ENCODE measurements at places on chromosomes 4 and X.

- no peak for DNase-seq
Observed at GRCh38 chr4:22465996-22466395, 49.9 kb downstream of the ADGRA3 start.

- no peak for DNase-seq
Observed at GRCh38 chrX:15601932-15602331, 1.2 kb upstream of the ACE2 start.

GRCh38 chrX:19705196-19705769, 182.1 kb downstream of the SH3KBP1 start:
- no peak for DNase-seq

DNA sequence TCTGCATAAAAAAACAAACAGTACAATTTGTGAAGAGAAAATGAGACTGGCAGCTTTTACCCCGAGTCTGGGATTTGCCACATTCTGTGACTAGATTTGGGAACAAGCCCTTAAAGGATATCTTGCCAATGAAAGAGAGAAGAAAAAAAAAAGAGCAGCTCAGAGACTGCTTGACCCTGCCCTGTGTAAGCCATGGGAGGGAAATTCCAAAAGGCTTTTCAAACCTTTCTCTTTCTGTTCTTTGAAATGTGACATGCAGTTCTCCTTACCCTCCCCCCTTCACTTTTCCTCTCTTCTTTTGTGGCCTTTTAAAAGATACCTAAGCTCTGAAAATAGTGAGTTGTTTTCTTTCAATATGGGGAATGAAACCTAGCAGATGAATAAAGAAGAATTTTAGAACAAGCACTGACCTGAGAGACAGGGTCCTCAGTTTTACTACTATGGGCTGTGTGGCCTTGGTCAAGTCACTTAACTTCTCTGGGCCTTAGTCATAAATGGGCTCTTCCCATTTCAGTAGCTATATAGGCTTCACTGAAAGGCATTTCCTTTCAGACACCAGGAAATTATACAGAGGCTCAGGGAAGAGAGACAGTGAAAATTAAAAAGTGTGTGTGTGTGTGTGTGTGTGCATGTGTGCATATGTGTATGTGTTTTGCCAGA, 5.1 kb downstream of the CCDC160 start:
- no peak for DNase-seq

GRCh38 chr4:36004204-36004851, 240.0 kb downstream of the ARAP2 start:
- peak; percentile 14 for DNase-seq

DNA sequence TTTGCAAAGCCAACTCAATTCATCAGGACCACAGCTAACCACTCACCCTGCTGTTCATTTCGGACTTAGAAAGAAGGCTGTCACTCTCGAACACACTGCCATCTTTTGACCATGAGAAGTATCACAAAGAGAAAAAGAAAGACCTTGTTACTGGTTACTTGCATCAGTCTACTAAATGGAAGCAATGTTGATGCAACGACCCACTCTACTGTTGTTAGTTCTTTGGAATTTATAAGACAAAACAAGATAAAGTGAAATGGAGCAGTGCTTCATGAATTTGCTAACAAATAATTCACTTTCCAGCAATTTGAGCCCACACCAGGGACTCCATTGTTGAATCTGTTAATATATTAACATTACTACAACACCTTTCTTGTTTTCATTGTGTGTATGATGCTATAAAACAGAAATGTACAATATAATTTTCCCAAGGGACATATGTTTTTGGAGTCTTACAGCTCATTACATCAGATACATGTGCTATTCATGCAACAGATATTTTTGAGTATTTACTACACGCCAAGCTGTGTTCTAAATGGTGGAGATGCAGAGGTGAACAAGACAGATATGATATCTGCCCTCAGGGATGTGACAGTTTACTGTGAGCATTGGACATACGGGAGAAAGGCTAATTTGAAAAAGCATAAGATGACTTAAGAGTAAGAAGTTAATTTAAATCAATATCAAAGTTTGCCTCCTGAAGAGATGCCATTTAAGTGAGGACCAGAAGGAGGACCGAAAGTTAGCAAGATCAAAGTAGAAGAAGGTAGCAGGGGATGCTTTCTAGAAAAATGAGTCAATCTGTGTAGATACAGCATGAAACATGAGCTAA, 87.2 kb downstream of the AREG start:
- peak; percentile 76 for DNase-seq

- DNase-seq: no peak
Observed at GRCh38 chr4:98572697-98573096, 85.7 kb downstream of the TSPAN5 start.

DNA sequence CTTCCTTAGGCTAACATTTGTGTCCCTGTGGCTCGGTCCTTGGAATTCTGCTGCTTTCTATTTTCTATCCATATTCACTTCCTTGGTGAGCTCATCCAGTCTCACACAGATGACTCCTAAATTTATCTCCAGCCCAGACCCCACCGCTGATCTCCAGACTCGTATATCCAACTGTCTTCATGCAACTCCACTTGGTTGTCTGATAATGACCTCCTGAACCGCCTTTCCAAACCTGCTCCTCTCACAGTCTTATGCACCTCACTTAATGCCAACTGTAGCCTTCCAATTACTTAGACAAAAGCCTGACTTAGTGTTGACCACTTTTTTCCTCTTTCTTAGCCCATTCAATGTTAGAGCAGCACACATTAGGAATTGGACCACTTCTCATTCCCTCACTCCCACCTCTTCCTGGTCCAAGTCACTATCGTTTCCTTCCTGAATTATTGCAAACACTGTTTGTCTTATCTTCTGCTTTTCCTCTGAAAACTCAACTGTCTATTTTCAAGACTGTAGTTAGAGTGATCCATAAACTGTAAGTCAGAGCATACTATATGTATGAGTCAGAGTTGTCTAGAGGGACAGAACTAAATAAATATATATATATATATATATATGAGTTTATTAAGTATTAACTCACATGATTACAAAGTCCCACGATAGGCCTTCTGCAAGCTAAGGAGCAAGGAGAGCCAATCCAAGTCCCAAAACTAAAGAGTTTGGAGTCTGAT, 292.5 kb downstream of the UNC5C start:
- DNase-seq: no peak

DNA sequence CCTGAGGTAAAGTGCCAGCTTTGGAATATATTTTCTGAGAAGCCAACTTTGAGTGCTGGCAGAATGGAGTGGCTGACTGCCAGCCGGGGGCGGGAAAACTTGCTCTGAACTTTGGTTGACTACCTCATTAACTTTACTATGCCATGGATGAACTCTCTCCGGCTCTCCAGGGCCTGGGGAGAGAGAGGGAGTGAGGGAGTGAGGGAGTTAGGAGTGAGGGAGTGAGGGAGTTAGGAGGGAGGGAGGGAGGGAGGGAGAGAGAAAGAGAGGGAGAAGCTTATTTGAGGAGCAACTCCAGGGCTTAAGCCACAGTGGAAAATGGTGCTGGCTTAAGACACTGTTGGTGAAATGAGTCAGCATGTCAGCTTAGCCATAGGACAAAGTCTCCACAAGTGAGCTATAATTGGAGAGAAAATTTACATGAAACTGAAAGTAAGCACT, 280.9 kb upstream of the RPS6KA3 start:
- DNase-seq: no peak

GRCh38 chrX:50778272-50778671, 35.7 kb downstream of the SHROOM4 start:
- DNase-seq: no peak

DNA sequence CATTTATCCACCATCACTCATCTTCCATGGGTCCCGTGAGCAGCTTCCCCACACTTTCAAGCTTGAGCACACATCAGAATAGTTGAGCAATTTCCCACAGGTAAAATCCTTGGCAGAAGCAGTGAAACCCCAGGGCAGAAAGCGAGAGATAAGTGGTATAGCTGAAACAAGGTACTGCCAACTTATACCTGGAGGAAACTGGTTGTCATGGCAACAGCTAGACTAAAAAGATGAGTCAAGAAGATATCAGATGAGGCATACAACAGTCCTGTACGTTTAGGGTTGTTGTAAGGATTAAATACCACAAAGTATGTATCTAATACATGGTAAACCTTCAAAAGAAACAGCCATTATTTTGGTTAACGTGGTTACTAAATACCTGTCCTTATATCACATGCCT, 66.9 kb upstream of the PHOX2B start:
- DNase-seq: no peak

DNA sequence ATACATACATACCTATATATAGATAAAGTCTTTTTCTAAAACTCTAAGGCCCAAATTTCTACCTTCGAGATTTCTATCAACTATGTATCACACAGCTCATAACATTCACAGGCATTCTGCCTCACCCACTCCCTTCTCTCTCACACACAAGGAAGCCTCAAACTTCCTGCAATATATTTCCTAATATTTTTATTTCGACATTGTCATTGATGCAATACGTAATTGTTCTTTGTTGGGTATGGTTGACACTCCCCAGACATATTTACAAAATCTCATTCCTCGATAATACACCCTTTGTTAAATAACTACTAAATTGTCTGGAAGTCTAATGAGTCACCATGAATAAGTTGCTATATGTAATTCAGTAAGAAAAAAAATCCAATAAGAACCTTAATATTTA, 143.5 kb downstream of the HNRNPD start:
- DNase-seq: peak; percentile 62

- no peak for DNase-seq
Observed at GRCh38 chr4:67575232-67576058, 16.9 kb downstream of the STAP1 start.

- DNase-seq: no peak
Observed at GRCh38 chrX:136906921-136907510, 26.5 kb upstream of the RBMX start.

- DNase-seq: no peak
Observed at GRCh38 chrX:150575419-150575814, 7.0 kb downstream of the MTM1 start.

GRCh38 chrX:18873189-18873791, 110.6 kb downstream of the PHKA2 start:
- DNase-seq: no peak

GRCh38 chr4:80412322-80412721, 76.8 kb downstream of the CFAP299 start:
- no peak for DNase-seq

DNA sequence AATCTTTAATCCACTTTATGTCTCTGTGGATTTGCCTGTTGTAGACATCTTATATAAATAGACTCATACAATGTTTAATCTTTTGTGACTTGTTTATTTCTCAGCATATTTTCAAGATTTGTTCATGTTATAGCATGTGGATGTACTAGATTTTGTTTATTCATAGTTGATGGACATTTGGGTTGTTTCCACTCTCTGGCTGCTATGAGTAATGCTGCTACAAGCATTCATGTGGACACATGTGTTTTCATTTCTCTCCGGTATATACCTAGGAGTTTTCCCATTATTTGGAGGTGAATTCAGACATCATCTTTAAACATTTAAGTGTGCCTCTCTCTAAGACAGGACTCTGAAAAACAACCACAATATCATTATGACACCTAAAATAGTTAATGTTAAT, 2.3 kb downstream of the IKBKG start:
- DNase-seq: no peak

GRCh38 chr4:9925750-9926439, 95.4 kb downstream of the SLC2A9 start:
- DNase-seq: peak; percentile 8

DNA sequence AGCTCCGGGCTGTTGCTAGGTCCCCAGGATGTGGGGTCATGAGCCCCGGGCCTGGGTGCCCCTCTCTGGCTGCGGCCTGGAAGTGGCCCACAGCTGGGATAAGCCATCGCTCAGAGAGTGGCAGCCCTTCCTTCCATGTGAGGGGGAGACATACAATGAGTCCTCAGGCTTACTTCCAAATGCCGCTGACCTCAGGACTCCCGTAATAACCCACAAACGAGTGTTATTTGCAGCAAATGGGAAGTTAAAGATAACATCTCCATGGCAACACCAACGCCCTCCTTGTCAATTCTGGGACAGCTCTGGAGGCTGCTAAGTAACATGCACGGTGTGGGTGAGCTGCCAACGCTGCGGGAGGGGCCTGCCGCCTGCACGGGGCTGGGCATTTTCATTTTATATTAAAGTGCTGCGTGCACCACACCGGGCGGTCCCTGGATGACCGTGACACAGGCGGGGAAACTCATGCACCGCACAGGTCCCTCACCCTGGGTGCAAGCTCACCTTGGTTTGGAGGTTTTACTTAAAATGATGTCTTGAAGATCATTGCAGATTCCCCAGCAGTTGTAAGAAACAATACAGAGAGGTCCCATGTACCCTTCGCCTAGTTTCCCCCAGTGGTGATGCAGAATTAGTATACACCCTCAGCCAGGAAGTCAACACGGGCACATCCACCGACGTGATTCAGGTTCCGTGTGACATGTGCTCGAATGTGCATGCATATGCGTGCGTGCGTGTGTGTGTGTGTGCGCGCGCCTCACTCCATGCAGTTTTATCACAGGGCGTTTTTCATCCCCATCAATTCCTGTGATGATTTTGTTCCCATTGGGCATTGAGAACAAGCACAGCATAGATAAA, 79.4 kb downstream of the ABLIM2 start:
- peak; percentile 70 for DNase-seq

GRCh38 chr4:148866666-148867065, 424.5 kb upstream of the NR3C2 start:
- DNase-seq: no peak

DNA sequence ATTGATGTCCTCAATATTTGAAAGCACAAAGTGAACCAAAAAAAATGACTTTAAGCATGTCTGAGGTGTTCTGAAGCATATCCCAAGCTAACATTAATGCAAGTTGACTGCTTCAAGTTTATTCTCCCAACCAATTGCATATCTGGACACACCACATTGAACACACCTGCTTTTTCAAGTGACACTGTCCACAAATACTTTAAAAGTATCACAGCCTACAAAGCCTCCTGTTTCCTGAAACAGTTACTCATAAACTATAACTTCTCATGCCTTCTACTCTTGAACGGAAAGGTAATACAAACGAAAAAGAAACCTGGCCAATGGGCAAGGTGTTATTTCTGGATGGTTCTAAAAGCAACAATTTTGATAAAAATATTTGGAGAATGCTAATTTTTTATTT, 1.1 kb downstream of the CDKL2 start:
- no peak for DNase-seq

GRCh38 chr4:121253961-121254360, 89.8 kb upstream of the TNIP3 start:
- DNase-seq: no peak

- no peak for DNase-seq
Observed at GRCh38 chr4:107243141-107243781, 207.1 kb upstream of the DKK2 start.

DNA sequence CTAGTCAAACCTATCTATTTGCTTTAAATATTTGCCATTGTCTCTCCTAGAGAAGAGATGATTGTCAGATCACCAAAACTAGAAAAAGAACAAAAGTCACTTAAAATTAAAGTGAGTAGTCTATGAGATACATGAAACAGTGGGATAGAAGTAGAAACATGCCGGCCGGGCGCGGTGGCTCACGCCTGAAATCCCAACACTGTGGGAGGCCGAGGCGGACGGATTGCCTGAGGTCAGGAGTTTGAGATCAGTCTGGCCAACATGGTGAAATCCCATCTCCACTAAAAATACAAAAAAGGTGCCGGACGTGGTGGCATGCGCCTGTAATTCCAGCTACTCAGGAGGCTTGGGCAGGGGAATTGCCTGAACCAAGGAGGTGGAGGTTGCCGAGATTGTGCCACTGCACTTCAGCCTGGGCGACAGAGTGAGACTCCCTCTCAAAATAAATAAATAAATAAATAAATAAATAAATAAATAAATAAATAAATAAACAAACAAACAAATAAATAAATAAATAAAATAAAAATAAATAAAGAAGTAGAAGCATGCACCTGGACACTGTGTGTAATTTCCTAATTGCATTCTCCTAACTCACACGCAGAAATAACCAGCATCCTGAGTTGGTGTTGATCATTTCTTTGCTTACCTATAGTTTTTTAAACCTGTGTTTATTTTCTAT, 299.5 kb downstream of the PDHA2 start:
- DNase-seq: no peak

- DNase-seq: no peak
Observed at GRCh38 chrX:7515681-7516413, 327.1 kb upstream of the VCX start.

Measured in inflammatory macrophage (primary cell).